AG04449 (cell line): ENCODE measurements at places on chromosomes 16 and 17.
A peak's percentile ranks its signal among the peaks of the same experiment; 100 is the strongest.

GRCh38 chr17:6856051-6856450 lies 24.5 kb upstream of the TEKT1 start:
- DNase-seq, result no peak

DNA sequence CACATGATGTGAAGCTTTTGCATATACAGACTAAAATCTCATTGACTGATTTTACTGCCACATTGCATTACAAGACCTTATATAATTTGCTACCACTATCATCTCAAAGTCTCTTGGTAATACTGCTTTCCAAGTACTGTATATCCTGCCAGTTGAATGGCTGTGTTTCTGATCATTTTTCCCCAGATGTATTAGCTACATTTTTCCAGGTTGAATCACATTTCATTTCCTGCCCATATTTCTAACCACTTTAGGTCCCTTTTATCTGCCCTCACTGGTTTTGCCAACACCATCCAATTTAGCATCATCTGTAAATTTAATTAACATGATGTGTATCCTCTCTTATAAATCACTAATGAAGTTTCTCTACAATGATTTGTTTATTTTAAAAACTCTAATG lies 365.7 kb upstream of the PMFBP1 start:
- no peak for DNase-seq

- no peak for DNase-seq
Observed at GRCh38 chr16:48526058-48526957, 83.7 kb downstream of the N4BP1 start.

DNA sequence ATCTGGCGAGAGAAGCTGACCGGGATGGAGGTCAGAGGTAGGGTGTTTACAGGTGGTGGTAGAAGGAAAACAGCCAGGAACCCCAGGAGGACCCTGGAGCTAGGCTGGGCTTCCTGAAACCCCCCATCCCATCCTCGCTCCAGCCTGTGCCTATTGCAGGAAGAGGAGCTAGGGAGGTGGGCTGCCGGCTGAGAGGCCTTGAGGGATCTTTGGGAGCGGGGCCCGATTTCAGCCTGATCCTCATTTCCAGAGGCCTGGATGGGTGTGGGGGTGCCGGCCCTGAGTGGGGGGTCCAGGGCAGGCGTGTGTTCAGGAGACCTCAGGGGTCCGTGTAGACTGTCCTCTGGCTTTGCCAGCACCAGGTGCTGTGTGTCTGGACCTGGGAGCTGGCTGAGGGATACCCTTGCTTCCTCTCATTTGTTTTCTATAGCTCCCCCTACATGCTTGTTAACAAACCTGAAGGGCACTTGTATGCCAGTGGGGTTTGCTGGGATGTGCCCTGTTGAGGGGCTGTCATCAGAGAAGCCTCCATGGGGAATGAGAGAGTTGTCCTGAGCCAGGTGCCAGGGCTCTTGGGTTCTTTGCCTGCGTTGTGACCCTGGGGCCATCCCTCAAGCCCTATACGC lies 18.9 kb upstream of the RAP1GAP2 start:
- no peak for DNase-seq

DNA sequence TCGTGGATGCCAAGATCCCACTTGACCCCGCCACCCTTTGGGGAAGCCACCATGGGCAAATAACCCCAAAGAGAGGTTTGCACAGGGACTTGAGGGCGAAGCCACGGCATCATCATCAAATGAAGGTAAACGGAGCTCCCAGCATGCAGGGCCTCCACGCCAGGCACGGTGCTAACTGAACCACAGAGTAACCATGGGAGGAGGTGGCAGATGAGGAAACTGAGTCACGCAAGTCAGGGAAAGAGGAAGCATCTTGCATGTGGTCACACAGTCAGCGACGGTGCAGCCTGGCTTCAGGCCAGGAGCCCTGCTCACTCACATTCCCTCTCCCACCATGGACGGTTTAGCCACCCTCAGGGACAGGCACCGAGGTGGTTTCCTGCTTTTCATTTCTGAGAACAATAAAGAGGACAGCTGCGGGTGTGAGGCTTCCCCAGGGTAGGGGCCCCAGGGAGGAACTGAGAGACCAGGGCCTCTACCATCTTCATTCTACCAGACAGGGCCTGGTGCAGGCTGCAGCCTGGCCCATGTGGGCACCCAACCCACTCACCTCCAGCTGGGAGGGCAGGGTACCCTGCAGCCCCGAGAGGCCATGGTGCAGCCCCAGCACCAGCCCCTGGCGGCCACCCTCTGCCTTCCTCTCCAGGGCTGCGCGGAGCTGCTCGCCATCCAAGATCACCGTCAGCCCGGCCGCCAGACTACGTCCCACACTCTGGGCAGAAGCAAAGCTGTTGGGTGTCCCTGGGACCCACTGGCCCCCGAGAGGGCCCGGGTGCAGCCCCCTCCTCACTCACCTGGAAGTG lies 78.3 kb downstream of the RMI2 start:
- DNase-seq, result no peak

DNA sequence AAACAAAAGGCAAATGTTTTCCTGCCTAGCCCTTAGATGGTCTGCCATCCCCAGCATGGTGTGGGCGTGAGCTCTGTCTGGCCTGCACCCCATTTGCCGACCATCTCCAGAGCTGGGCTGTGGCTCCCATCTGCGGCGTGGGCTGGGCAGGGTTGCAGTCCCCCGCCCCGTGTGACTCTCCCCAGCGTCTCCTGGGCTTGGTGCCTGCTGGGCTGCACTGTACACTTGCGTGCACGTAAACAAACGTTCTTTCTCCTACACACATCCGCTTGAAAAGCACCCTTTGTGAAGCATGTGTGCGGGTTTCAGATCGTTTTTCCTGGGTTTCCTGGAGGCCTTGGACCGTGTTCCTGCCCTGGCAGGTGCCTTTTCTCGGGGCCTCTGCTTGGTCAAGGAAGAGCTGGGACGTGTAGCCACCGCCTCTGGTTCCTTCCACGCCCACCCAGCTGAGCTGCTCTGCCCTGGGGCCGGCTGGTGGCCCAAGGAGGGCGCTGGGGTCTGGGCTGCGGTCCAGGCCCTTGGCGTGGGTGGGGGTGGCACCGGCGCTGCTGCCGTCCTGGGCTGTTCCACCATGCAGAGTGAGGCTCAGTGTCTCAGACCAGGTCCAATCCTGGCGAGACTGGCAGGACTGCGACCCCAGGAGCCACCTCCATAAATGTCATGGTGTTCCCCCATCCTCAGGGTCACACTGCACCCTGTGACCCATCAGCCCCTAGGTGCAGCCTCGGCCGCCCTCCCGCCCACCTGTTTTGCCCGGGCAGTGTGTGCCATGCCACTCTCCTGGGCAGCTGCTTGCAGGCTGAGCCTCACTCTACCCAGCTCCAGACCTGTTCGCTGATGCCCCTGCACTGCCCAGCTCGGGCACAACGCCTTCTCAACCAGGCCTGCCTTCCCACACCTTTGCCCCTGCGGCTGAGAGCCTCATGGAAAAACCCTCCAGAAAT lies 9.9 kb upstream of the BAIAP3 start:
- DNase-seq, result no peak

DNA sequence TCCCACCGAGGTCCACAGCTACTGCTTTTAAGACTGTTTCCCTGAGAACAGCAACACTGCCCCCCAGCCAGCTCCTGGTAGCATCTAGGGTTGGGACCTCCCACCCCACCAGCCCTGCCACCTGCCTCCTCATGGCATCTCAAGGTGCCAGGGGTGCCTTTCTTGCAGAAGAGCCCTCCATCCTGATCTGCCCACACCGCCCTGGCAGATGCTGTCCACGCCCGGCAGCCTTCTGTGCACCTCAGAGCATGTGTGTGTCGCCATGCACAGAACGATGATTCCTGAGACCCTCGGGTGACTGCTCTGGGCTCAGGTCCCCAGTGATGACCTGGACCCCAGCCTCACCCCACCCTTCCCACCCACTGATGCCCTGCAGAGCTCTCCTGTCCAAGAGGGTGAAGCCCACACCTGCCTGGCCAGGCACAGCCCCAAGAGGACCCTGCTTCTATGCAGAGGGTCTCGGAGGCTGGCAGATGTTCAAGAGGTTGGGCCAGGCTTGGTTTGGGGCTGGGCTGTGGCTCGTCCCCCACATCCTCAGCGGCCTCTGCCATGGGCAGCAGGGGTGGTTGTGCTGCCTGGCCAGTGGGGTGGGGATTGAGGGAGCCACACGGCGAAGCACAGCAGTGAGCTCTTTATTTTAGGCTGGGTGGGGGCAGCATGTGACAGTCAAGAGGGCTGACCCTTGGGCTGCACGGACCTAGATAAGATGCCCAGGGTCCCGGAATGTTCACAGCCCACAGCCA lies 5.2 kb upstream of the SPATA2L start:
- DNase-seq, result no peak

GRCh38 chr16:66894948-66895688 lies 14.8 kb downstream of the PDP2 start:
- DNase-seq, result no peak

GRCh38 chr17:34386697-34387550 lies 23.9 kb upstream of the CCL1 start:
- no peak for DNase-seq

- no peak for DNase-seq
Observed at GRCh38 chr16:15459791-15460190, 25.4 kb downstream of the BMERB1 start.

DNA sequence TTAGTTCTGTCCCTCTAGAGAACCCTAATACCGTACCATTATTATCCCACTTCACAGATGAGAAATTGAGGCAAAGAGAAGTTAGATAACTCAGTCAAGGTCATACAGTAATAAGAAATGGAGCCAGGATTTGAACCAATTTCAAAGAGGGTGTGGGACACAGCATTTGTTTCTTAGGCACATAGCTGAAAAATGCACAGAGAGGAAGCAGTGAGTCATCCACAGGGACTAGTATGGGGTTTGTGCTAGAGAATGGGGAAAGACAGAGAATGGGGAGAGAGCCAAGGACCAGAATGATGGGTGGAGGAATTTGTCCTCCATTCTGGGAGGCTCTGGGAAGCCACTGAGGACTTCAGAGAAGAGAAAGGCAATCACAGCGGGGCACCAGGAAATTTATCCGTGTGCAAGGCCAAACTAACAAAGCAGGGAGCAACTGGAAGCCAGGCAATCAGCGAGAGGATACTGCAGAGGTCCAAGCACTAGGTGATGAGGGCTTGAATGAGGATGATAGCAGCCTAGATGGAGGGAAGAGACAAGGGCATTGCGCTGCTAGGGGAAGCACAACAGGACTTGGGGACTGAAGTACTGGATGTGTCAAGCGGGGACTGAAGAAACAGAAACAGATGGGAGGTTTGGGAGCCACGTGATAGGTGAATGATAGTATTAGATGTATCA lies 78.1 kb upstream of the ZFHX3 start:
- DNase-seq, result peak; percentile 33

GRCh38 chr16:50532576-50532975 lies 15.6 kb upstream of the NKD1 start:
- DNase-seq, result no peak

GRCh38 chr16:14509055-14509454 lies 121.0 kb downstream of the PARN start:
- DNase-seq, result no peak

GRCh38 chr16:65538976-65539375 lies 417.1 kb upstream of the CDH11 start:
- DNase-seq, result no peak

GRCh38 chr16:27785307-27785678 lies 235.3 kb downstream of the KATNIP start:
- no peak for DNase-seq

GRCh38 chr16:88706965-88707826 lies 893 bp downstream of the CTU2 start:
- DNase-seq, result no peak

DNA sequence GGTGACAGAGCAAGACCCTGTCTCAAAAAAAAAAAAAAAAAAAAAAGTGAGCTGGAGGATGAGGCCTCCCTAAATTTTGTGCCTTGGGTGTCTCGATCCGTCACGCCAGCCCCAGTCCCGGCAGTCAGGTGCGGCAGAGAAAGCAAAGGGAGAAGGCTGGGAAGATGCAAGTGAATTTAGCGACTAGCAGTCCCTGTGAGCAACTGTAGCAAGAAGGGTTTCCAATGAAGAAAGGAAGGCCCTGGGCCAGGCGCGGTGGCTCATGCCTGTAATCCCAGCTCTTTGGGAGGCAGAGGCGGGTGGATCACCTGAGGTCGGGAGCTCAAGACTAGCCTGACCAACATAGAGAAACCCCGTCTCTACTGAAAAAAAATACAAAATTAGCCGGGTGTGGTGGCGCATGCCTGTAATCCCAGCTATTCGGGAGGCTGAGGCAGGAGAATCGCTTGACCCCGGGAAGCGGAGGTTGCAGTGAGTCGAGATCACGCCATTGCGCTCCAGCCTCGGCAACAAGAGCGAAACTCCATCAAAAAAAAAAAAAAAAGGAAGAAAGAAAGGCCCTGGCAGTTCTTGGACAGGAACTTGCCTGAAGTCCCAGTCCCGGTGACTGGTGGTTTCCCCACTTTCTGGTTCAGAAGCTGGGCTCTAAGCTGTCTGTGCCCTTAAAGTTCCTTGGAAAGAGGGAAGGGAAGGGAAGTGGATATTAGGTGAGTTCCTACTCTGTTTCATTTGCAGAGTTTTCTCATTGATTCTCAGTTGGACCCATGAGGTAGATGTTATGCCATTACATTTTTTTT lies 1.8 kb upstream of the QPRT start:
- DNase-seq, result no peak

- no peak for DNase-seq
Observed at GRCh38 chr16:15536843-15537242, 102.5 kb downstream of the BMERB1 start.

DNA sequence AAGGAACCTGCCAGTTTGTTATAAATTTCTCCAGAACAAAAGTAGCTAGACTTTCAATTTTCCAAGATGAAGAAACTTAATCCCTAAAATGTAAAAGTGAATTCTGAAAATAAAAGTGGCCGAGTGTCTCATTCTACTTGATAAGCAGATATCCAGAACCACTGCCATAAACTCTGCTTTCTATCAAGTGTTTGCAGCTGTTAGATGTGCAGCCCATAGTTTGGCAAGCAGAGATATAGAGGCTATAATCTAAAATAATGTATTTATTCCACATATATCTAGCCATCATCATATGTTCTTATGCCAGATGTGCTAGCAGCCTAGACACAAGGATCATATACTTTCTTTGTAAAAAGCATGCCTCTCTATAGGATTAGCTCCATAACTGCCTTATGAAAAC lies 14.7 kb upstream of the FBXL20 start:
- no peak for DNase-seq

DNA sequence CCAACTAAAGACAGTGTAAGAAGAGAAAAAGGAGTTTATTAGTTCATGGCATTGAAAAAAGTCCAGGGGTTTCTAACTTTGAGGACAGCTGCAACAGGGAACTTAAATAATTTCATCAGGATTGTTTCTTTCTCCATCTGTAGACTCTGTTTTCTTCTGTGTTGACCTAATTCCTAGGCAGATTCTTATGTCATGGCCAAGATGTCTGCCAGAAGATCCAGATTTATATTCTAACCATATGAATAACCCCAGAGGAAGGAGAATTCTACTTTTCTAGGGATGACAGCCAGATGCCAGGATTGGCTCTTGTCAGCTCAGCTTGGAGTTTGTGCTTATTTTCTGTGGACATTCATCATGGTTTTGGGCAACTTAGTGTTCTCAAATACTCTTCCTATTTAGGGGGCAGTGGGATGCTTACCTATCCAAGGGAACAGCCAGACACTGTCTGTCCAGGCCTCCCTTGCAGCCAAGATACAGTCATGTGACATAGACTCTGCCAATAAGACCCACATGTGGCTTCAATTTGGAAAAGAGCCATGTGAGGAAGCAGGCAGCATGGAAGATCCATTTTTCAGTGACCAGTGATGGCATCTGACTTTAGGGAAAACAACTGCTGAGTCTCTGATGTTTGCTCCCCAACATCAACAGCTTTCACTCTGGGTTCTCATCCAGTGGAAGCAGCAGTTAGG lies 18.2 kb downstream of the PCTP start:
- no peak for DNase-seq

GRCh38 chr17:46144246-46144645 lies 49.0 kb downstream of the KANSL1 start:
- no peak for DNase-seq

GRCh38 chr16:48452991-48453760 lies 68.0 kb upstream of the SIAH1 start:
- DNase-seq, result no peak
